ENCODE measurements at places on chromosomes 12 and 14.

DNA sequence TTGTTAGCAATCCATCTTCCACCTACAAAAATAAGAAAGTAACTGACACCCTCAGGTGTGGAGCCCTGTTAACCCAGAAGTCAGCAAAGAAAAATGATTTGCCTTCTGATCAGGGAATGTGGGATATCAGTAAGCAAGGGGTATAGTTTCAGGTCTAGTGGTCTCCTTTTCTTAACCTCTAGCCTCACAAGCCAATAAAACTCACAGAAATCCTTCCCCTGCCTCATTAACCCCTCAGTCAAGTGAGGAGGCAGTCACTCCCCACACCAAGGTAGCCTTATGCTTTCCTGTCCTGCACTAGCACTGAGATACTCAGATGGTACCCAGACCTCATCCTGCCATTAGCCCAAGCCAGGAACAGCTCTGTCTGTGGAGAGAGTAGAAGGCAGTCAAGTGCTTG, 103.4 kb upstream of the VASH1 start:
- no peak for DNase-seq

DNA sequence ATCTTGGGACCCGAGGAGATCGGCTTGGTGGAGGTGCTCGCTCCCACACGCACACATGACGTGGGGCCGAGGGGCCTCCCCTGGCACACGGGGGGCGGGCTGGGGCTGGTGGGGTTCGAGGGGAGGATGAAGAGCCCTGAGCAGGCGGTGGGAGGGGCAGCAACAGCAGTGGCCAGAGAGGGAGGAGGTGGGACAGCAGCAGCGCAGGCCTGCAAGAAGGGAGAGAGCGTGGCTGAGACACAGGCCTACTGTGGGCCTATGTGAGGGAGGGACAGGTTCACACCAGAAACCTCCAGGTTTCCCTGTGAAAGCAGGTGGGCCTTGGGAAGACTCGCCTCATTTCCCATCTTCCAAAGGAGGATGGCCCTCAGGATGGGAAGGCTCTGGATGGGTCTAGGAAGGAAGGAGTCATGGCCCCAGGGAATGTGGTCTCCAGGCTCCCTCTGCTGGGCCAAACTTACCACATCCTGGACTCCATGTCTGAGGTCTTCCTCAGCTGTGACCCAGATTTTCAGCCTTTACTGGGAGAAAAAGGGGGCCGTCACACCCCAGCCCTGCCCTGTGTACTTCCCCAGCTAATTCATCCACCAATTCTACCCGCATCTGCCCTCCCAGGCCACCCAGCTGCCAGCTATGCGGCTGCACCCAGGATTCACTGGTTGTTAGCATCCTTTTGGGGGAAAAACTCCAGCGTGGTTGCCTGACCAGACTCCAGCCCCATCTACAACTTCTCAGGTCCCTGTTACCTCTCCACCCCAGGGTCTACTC, 2.8 kb downstream of the PIANP start:
- peak; percentile 27 for DNase-seq

- DNase-seq = no peak
Measured at GRCh38 chr14:56887216-56887615, 76.9 kb upstream of the OTX2 start.

DNA sequence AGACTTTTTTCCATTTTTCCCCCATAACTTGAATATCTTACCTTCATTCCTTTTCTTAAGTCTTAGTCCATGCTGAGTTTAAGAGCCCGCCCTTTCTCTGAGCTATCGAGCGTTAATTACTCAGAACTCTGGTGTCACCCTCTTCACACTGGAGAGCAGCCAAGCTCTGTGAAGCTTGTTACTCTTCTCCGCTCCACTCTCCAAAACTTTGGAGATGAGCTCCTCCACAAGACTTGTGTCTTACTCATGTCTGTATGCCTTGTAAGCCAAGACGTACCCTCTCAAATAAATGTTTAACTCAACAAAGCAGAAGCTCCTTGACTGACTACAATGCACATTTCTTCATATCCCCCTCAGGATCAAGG, 54.7 kb downstream of the DICER1 start:
- DNase-seq = no peak

DNA sequence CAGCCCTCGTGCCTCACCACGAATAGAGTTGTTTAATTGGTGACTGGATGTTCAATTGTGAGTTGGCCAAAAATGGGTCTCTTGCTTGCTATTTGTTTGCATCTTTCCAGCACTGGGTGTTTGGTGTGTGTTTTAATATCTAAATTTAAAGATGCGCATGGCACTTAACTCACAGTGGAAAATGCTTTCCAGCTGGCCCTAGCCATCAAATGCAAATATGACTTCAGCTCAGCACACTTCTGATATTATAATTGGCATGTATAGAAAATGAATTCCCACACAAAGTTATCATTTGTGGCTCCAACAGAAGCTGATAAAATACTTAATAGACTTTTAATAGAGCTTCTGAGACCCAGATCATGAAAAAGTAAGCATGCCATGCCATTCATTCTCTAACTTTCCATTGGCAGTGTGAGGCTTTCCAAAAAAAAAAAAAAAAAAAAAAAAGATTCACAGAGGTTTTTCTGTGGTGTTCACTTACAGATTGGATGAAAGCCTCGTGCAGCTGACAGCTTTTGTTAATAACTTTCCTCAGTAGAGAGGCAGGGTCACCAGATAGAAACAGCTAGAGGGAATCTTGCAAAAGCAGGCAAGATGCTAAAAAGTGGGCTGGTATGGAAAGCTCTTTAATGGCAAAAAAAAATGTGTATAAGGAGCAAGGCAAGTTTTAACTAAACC, 425.2 kb downstream of the GALC start:
- no peak for DNase-seq

GRCh38 chr12:52053536-52054209, 2.4 kb downstream of the NR4A1 start:
- no peak for DNase-seq

DNA sequence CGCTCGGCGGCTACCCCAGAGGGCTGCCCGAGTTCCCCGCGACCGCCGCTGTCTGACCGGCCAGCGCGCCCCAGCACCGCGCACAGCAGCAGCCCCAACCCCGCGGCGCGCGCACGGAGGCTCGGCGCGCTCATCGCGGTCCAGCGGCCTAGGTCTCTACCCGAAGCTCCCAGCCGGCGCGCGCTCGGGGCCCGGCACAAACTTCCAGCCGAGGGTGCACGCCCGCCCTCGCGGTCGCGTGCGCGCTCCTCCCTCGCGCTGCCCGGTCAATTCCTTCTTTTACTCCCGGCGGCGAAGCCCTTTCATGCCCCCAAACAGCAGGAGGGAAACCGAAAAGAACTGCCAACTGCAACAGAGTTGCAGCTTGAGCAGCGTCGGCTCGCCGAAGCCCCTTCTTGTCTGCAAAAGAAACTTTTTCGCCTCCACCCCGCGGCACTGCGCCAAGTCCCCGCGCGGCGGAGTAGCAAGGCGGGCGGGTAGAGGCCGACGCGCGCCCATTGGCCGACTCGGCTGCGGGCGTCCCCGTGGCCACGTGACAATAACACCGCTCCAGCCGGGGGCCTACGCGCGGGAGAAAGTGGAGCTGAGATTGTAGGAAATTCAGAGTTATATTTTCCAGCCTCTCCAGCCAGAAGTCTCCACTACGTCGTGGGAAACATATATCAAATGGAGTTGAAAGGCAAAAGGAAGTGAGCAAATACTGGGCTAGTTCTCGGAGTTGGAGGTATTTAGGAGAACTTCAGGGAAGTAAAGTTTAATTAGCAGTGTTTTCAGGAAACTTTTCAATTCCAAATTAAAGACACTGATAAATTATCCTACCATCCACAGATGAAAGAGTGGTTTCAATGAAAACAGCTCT, at the start of gene LRIG3:
Gene LRIG3, minus strand, starts transcription at position 403 of the 859 bp plus-strand sequence. Its CDS starts 269 bp downstream, at position 134.
- DNase-seq = peak; percentile 36

DNA sequence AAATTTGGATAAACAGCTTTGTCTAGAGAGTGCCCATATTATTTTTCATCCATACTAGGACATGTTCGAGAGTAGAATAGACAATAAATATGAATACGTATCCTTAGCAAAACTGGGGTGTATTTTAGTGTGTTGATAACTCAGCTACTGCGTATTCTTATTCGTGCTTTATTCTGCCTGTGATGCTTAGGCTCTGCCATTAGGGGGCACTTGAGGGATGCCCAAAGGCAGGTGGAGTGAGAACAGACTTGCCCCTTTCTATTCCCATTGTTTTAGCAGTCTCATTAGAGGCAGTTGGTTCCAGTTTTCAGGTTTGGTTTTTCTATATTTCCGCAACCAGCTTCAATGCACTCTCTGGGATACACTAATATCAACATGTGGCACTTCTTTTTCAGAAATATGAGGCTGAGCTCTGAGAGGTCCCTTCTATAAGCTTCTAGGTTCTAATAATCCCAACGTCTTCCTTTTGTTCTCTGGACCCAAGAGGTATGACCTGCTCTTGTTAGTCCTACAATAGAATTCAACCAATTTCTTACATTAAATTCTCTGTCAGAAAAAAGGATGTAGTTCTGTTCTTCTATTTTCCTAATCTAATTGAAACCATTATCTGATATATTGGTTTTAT, 985.7 kb upstream of the FBXO33 start:
- DNase-seq = peak; percentile 11

- DNase-seq = no peak
Measured at GRCh38 chr12:66674495-66675122, 4.3 kb downstream of the GRIP1 start.

DNA sequence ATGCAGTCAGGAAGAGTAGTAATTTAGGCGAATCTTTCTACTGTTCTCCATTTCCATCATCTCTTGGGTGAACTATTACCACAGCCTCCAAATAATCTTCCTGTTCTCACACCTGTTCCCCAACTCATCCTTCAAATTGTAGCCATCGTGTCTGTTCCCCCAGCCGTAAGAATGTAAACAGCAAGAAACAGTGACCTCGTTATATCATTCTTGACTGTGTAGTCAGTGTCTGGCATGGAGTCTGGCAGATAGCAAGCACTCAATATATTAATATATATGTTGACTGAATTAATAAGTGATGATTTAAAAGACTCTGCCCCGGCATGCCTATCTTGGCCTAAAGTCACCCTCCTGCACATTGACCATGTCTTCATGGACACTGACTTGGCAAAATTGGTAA, 20.3 kb downstream of the PDE6H start:
- no peak for DNase-seq
